Activated CD4-positive, alpha-beta T cell treated with anti-CD3 and anti-CD28 coated beads, Interleukin-2, Interleukin-6, amounts not matched to agents 100 ng/mL and 50 ng/mL, durations not matched to agents 16 hours and 8 hours (primary cell): ENCODE measurements at places on chromosomes 2 and 18.

DNA sequence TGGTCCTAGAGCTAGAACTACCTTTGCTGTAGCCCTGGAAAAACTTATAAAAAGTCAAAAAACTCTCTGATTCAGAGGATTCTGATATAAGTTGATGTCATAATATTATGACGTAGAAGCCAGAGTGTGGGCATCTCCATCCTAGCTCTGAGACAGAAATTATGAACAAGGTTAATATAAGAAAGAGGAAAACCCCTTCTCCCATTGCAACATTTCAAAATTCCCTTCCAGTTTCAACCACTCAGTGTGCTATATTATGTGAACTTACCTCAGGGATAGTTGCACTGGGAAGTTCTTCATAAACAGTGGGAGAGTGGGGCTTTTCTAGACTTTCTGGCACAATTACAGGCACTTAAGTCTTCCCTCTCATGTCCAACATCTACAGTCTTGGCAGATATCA is 171.6 kb downstream of the PIK3C3 start:
- DNase-seq, result no peak

DNA sequence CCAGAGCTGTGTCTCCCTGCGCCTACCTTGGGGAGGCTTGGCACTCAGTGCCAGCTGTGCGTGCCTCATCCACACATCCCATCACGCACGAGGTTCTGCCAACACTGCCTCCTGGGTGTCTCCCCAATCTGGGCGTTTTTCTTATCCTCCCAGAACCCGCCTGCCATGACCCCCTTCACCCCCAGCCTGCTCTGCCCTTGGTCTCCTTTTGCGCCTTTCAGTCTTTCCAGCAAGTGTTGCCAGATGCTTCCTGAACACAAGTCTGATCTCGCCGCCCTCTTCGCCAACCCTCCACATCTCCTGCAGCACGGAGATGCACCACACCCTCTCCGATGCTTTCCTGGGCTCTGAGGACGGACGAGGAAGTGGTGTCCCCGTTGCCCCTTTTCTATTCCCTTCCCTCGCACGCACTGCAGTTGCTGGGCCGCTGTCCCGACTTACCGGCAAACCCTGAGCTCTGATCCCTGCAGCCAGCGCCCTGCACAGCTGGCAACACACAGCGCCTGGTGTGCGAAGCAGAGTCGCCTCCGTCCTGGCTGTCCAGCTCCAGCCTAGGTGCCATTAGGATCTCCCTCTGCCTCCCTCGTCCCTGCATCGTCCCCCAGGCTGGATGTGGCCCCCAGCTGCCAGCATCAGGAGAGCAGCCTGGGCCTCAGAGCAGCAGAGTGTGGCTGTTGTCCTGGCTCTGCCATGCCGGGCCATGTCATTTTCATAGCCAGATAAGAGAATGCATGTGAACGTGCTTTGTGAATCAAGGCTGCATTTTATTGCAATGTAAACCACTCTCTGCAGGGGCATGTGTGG is 22.6 kb upstream of the ALLC start:
- no peak for DNase-seq

DNA sequence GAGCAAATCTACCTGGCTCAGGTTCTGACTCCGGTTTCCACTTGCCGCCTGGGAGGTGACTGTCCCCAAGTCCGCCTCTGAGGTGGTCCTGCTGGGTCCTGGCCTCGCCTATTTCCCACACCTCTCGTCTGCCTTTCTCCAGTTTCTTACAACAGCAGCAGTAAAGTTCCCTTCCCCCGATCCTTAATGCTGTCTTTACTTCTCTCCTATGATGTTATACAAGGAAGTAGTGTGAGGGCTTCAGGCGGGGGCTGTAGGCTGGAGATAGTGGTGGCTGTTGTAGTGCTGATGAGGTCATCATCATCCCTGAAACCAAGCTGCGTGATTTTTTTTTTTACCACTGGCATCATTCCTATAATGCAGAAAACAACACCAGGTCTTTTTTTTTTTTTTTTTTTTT is 18.9 kb downstream of the TGIF1 start:
- DNase-seq, result no peak

- no peak for DNase-seq
These were observed 376.6 kb downstream of the NBAS start for GRCh38 chr2:15184491-15184890.

GRCh38 chr2:162574615-162575452 is 230.9 kb downstream of the GCA start:
- DNase-seq, result no peak

- DNase-seq, result no peak
These were observed 131.6 kb upstream of the DLGAP1 start for GRCh38 chr18:4586731-4587130.

- no peak for DNase-seq
These were observed 113.1 kb upstream of the SRD5A2 start for GRCh38 chr2:31693882-31694281.

DNA sequence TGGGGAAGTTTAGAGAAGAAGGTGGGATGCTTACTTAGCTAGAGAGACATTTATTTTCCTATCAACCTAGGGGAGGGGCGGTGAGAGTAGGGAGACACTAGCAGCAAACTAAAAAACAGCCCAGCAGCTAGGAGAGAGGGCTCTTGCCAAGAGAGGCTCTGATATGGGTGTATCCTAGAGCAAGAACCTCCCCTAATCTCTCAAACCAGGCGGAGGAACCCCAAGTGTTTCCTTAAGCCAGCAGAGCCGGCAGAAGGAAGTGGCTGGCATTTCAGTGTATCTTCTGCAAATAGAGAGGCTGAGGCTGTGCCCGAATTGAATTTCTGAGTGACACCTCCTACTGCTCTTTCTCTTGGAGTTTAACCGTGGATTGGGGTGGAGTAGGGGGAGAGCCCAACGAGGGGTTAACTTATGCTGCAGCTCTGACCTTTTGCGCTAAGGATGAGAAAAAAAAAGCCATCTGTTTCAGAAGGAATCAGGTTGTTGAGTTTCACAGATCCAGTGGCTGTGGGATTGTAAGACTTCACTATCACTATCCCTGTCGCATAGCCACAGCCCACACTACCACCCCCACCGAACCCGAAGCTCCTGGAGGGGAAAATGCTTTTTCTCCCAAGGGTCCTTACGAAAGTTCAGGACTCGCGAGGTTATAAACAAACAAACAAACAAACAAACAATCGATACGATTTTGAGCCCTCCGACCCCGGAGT is 1.4 kb downstream of the ST8SIA5 start:
- DNase-seq, result no peak

DNA sequence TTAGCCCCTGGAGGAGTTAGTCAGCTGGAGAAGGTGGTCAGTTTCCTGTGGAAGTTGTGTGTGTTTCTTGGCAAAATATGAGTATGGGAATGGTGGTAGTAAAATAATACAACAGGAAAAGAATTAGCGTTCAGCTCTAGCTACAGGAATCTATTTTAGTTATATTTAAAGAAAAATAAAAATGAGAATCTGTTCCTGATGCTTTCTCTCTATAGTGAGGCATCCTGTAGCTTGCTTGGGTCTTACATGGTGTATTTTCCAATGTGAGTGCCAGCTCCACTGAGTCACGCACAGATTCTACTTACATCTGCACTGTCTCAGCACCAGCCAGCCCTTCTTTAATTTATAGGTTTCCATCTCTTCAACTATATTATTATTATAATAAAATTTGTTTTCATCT is 132.2 kb downstream of the BIRC6 start:
- DNase-seq, result no peak
